Hematopoietic multipotent progenitor cell treated with erythropoietin and hydrocortisone succinate and interleukin-3 and kit ligand, for 17 days (in vitro differentiated cells): ENCODE measurements at places on chromosomes 11 and 22.

GRCh38 chr11:33976495-33977199, 74.9 kb upstream of the CAPRIN1 start:
- no peak for DNase-seq

- no peak for DNase-seq
These were observed 73.7 kb downstream of the MN1 start for GRCh38 chr22:27727673-27728451.

GRCh38 chr11:110835106-110835505, 122.9 kb upstream of the ARHGAP20 start:
- DNase-seq: no peak

DNA sequence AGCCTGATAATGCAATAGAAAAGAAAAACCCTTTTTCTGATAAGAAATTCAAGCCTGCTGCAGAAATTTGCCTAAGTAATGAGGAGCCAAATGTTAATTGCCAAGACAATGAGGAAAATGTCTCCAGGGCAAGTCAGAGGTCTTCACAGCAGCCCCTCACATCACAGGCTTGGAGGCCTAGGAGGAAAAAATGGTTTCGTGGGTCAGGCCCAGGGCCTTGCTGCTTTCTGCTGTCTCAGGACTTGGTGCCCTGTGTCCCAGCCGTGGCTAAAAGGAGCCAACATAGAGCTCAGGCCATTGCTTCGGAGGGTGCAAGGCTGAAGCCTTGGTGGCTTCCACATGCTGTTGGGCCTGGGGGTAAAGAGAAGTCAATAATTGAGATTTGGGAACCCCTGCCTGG, 131.3 kb downstream of the LARGE1 start:
- DNase-seq: no peak

DNA sequence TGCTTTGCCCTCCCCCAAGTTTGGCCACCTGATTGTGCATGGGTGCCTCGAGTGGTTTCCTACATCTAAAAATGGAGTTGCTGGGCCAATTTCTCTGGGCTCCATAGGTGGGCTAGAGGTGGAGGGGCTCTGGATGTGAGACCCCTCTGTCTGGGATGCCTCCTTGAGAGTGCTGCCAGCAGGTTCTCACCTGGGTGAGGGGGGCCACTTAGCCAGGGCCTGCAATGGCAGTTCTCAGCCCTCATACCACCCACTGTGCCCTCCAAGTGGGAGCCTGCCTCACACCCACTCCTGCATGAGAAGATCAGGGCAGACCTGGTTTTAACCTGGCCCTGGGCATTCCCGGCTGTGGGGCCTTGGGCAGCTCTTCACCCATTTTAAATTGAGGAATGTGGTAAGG, 83.9 kb downstream of the CABIN1 start:
- no peak for DNase-seq

DNA sequence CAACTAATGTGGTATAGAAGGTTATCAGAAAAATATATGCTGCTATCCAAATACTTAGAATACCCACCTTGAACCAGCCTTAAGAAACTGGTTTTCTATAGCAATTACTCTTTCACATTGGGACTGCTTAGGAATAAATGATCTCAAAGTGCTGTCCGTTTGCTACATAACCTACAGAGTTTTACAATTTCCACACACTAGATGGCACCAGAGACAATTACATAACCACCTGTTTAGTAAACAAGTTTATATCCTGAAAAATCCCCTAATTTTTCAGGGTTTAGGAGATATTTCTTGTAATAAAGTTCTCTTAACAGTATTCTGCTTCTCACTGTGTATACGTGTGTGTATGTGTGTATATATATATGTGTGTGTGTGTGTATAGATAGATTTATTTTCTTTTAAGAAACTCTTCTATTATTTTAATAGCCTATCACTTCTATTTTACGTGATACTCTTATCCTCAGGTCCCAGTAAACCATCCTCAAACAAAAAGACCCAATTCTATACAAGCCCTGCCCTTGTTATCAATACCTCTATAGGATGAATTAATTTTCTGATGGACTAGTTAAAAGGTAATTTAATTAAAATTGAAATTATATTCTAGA, 6.7 kb upstream of the OR5I1 start:
- DNase-seq: peak; percentile 5

- DNase-seq: no peak
These were observed 16.8 kb downstream of the CUL5 start for GRCh38 chr11:108025387-108026080.

DNA sequence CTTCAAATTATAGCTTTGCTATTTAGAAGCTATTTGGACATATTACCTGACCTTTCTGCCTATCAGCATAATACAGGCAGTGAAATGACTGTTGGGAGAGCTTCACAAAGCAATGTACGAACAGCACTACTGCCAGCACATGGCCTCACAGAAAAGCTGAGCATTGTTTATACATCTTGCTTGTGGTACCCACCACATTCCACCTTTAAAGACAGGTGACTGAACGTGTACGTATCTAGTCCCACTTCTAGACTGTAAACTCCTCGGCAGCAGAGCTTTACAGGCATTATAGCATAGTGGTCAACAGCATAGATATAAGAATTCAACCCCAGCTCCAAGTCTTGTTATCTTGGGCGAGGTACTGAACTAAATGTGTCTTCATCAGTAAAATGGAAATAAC, 1.6 kb downstream of the JOSD1 start:
- no peak for DNase-seq

DNA sequence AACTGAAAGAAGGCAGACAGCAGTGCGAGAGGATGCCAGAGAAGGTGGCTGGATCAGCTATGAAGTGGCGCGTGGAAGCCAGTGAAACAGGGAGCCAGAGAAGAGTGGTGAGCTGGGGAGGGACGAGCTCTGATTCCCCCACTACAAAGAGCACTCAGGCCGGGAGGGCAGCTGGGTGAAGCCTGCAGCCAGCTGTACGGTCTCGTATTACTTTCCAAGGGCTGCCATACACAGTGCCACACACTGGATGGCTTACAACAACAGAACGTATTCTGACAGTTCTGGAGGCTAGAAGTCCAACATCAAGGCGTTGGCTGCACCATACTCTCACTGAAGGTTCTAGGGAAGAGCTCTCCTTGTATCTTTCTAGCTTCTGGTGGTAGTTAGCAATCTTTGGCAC, 47.1 kb upstream of the WNT11 start:
- DNase-seq: no peak

DNA sequence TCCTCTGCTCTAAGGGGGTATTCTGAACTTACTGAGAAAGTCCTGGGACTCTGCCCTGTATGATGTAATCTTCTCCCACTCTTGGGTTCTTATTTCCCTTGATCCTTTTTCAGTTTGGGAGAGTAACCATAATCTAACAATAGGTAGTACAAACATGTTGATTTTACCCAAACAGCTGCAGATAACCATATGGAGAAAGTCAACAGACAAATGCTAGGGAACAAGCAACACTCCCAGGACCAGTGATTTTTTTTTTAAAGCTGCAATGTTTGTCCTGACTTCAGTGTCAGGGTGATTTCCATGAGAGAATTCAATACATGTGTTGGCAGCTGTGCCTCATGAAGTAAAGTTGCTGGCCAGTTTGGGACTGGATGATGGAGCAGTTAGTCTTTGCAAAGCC, 156.5 kb downstream of the FCHSD2 start:
- DNase-seq: no peak

- no peak for DNase-seq
These were observed 59.5 kb upstream of the AMOTL1 start for GRCh38 chr11:94708642-94709041.

DNA sequence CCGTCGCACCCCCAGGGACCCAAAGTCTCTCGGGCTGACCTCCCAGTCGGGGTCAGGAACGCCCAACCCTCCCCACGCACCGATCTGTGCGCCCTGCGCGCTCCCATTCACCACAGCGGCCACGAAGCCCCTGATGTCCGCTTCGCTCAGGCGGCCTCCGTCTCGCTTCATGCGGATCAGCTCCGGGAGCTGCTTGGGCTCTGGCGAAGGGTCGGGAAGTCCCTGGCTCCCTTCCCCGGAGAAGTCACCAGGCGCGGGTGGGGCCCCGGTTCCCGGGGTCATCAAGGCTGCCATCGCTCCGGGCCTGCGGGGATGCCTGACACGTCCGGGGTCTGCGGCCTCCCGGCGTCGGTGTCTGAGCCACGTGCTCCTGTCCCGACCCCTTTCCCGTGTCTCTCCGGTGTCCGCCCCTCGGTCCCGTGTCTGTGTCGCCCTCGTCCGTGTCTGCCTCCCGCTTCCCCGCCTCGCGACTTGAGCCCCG, 356 bp downstream of the TYMP start:
- DNase-seq: no peak

- DNase-seq: no peak
These were observed 22.4 kb upstream of the GNB1L start for GRCh38 chr22:19876941-19877625.

GRCh38 chr22:49284056-49284784, 543.5 kb downstream of the BRD1 start:
- no peak for DNase-seq

GRCh38 chr22:49426618-49427266, 400.9 kb downstream of the BRD1 start:
- no peak for DNase-seq

- no peak for DNase-seq
These were observed 17.8 kb downstream of the AP1B1 start for GRCh38 chr22:29370537-29370936.

DNA sequence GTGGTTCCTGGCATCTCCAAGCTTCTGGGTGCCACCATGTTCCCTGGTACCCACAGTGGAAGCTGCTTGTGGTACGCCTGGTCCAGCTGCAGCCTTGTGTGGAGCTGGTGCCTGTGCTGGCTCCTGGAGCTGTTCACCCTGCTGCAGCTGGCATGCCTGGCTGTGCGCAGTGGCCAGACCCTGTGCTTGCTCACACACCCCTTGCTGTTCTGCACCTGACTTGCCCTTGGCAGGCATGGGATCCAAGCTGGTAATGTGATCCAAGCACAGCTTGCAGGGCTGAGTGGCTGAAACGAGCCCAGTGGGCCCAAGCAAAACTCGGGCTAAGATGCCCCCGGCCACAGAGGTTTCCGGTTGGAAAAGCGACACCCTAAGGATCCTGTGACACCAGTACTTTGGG, 104.7 kb upstream of the CLMP start:
- DNase-seq: no peak

DNA sequence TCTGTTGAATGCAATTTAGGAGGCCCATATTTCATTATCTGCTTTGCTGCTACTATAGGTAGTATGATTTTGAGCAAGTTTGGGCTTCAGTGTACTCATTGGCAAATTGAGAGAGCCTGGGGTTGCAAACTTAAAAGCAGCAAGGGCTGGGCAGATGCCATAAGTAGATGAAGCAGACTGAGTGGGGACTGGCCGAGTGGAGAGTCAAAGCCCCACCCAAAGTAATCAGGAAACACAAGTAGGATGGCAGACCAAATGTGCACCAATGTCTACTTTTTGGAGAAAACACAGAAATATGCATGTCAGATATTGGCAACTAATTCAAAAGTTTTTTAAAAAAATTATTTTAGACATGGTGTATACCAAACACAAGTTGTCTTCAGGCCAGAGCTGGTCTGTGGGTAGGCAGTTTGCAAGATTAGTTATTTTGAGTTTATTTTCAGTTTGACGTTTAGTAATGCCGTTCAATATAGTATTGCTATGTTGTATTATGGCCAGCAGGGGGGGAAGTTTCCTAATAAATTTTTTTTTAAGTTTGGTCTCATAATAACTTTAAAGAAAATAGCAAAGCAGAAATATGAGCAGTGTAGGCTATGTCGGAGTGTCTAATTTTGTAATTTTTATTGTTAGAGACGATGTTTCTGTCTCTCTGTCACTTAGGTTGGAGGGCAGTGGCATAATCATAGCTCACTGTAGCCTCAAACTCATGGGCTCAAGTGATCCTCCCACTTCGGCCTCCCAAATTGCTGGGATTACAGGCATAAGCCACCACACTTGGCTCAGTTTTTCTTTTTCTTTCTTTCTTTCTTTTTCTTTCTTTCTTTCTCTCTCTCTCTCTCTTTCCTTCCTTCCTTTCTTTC, 105.1 kb downstream of the HIPK3 start:
- peak; percentile 60 for DNase-seq

DNA sequence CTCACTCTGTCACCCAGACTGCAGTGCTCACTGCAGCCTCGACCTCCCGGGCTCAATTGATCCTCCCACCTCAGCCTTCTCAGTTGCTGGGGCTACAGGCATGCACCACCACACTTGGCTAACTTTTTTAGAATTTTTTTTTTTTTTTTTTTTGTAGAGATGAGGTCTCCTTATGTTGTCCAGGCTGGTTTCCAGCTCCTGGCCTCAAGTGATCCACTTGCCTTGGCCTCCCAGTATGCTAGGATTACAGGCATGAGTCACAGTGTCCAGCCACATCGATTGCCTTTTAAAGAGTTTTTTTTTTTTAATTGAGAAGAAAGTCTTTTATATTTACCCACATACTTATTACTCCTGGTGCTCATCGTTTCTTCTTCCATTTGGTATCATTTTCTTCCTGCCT, 30.0 kb downstream of the PARVG start:
- no peak for DNase-seq
